ENCODE measurements at places on chromosomes 5 and 9. TPM values are rescaled to one million over a fixed set of nuclear protein-coding genes. Genes with fewer than 3 reads are reported as not detected.

DNA sequence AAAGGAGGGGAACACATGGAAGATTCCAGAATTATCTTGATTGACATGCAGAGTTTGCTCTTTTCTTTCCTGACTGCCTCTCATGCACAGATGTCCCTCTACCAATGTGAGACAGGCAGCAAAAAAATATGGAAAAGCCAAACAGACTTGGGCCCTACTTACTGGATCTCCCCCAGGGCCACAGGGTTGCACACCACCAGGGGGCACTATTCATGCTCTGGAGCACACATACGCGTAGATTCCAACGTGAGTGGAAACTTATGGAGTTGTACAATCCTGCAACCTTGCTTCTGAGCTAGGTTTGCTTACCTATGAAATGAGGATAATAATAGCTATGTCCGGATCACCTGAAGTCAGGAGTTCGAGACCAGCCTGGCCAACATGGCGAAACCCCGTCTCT is 319.5 kb downstream of the ARHGEF28 start:
- no peaks in the 10 kb centered on the region for H3K4me1 ChIP-seq
- no peak for DNase-seq
- no peak overlapping the region for H3K4me3 ChIP-seq
- H3K27me3 ChIP-seq: no peaks in the 10 kb centered on the region
- no peak overlapping the region for H3K27ac ChIP-seq
- H3K36me3 ChIP-seq: no peaks in the 10 kb centered on the region

Gene RNF183
- not detected for total RNA-seq

- no peaks in the 10 kb centered on the region for H3K36me3 ChIP-seq
- no peak overlapping the region for H3K27ac ChIP-seq
- H3K4me3 ChIP-seq: no peak overlapping the region
- H3K27me3 ChIP-seq: no peaks in the 10 kb centered on the region
Measured at GRCh38 chr5:109003928-109004327, 256.2 kb downstream of the FER start.

- H3K4me3 ChIP-seq: no peak overlapping the region
- no peak overlapping the region for H3K27ac ChIP-seq
- H3K4me1 ChIP-seq: no peaks in the 10 kb centered on the region
- H3K27me3 ChIP-seq: no peaks in the 10 kb centered on the region
- peaks cover 3% of the 10 kb centered on the region for H3K36me3 ChIP-seq
Measured at GRCh38 chr9:92035687-92036410, 79.4 kb downstream of the SPTLC1 start.

DNA sequence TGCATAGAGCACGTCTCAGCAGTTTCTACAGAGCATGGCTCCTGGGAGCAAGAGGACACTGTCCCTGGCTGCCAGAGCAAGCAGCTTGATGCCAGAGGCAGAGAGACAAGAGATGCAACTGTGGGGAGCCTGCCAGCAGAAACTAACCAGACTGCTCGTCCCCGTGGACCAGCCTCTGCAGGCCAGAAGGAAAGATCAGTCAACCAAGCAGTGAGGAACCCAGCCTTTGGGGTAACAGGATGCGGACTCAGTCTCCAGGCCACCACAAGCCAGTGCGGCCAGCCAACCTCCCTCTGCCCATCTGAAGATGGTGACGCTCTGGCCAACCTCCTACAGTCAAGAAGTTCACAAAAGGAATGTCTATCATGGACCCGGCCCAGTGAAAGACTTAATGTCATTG is 3.7 kb downstream of the SURF4 start:
- peak overlapping the region; percentile 65 for H3K27ac ChIP-seq
- no peaks in the 10 kb centered on the region for H3K27me3 ChIP-seq
- H3K4me1 ChIP-seq: no peaks in the 10 kb centered on the region
- H3K4me3 ChIP-seq: no peak overlapping the region
- no peak for DNase-seq
- H3K36me3 ChIP-seq: no peaks in the 10 kb centered on the region
